ENCODE measurements at places on chromosomes 11 and 22.

DNA sequence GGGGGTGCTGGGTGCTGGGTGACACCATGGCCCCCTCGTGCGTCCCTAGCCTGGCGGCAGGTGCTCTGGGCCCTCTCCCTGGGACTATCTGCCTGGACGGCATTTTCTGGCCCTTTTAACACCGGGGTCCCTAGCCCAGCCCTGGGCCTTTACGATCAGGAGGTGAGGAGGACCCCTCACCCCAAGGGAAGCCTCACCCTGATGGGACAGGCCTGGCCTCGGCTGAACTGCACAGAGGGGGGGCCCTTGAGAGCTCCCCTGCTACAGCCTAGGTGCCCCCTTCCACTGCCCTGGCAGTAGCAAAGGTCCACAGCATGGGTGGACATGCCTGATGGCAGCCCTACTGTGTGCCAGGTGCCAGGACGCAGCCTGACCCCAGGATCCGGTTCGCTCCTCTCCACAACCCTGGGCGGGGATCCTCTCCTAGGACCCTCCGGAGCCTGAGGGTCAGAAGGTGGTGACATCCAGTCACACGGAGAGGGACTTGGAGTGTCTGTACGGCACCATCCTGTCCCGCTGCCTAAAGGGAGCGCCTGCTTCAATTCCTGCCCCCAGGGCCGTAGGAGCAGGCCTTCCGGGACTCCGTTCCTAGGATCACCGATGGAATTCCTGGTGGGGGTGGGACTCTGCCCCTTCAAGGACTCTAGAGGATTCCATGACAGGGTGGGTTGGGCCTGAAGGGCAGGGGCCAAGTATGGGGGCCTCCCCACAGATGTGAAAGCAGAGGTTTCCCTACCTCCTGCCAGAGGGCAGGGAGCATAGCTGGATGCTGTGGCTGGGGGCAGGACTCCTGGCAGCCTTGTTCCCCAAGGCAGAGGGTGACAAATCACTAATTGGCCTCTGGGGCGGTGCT is 33.0 kb upstream of the TH start:
- no peak for DNase-seq

DNA sequence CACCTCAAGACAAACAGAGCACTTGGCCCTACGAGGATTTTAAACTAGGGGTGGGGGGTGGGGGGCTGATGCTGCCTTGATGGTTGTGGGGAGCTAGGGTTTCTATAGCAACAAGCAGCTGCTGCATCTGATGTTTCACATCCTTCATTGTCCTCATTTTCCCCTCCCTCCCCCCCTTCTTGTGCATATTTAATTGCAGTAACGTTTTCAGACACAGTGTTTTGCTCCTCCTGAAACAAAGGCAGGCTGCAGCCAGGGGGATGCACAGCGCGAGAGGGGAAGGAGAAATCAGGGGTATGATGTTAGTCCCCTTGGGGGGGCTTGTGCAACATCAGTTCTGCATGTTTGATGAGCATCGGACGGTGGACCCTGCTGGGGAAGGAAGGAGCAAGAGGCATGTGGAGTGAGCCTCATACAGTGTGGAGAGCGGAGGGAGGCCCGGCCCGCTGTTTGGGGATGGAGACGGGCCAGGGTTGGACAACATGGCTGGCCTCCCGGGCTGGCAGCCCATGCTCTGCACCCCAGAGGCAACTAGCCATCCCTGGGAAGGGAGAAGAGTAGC is 208.3 kb downstream of the CEP164 start:
- no peak for DNase-seq

DNA sequence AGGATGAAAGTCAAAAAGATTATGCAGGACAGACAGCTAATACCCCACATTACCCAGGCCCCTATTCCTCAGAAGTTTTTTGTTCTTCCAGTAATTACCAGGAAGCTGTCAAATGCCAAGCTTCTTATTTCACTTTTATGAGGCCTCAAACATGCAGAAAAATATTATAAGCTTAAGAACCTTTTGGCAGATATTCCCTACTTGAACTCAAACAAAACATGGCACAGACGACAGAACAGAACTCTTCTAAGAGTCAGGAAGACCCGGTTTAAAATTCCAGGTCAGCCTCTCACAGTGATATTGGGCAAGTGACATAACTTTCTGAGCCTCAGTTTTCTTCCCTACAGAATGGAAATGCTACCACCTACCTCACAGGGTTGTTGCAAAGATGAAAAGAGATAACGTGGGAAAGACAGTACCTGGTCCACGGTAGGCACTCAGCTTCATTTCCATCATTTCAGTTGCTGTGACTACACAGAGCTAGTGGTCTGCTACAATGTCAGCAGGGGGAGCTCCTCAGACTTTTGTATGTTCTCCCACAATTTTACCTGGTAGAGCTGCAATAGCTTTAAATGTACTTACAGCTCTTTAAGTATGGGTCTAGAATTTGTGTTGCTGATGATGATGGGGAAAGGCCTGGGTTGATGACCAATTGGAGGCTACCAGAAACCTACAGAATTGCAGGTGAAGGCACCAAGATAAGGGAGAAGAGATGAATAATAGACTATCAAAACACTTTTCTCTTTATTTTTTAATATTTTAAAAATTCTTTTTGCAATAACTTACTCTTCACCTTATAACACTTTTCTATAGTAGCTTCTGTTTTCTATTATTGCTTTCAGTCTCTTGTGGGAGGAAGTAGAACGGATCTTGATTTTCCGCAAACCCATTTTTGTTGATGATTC is 98.3 kb upstream of the CHRM4 start:
- peak; percentile 64 for DNase-seq

GRCh38 chr11:540583-541432 is 3.5 kb downstream of the LRRC56 start:
- DNase-seq: no peak

DNA sequence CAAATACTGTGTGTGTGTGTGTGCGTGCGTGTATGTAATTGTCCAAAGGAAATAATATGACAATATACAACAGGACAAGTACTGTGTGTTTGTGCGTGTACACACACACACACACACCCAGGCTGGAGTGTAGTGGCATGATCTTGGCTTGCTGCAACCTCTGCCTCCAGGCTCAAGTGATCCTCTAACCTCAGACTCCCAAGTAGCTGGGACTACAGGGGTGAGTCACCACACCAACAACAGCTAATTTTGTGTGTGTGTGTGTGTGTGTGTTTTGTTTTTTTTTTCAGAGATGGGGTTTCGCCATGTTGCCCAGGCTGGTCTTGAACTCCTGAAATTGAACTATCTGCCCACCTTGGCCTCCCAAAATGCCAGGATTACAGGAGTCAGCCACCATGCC is 61.5 kb downstream of the NUP98 start:
- peak; percentile 29 for DNase-seq

Measured in renal cortical epithelial cell (primary cell).